Activated CD4-positive, CD25-positive, alpha-beta regulatory T cell treated with anti-CD3 and anti-CD28 coated beads, Interleukin-2, amount 50 U/mL, for 24 hours (primary cell): ENCODE measurements at places on chromosomes 2 and 18.

- ATAC-seq, result peak; percentile 38
Observed at GRCh38 chr2:204187229-204188083, 250.9 kb downstream of the ICOS start.

- ATAC-seq, result no peak
Observed at GRCh38 chr18:56019156-56019555, 431.2 kb upstream of the TCF4 start.

DNA sequence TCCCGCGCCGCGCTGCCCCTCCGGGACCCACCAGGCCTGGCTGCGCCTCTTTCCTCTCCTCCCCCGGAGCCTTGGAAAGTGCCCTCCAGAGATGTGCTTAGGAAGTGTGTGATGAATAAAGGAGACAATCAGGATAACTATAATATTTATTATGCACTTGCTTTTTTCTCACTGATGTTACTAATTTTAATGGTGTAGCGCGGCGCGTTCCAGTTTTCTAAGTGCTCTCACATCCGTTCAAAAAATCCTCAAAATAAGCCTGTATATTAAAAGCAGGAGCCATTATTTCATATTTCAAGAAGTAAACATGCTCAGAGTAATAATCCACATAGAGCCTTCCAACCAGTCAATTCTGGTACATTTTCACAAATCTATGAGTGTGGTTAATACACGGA is 941 bp upstream of the MPPE1 start:
- no peak for ATAC-seq

- no peak for ATAC-seq
Observed at GRCh38 chr2:25330937-25331336, 10.8 kb downstream of the DNMT3A start.

GRCh38 chr2:105539331-105539730 is 140.5 kb upstream of the FHL2 start:
- ATAC-seq, result no peak

- ATAC-seq, result no peak
Observed at GRCh38 chr2:218019411-218020060, 16.7 kb upstream of the TNS1 start.

DNA sequence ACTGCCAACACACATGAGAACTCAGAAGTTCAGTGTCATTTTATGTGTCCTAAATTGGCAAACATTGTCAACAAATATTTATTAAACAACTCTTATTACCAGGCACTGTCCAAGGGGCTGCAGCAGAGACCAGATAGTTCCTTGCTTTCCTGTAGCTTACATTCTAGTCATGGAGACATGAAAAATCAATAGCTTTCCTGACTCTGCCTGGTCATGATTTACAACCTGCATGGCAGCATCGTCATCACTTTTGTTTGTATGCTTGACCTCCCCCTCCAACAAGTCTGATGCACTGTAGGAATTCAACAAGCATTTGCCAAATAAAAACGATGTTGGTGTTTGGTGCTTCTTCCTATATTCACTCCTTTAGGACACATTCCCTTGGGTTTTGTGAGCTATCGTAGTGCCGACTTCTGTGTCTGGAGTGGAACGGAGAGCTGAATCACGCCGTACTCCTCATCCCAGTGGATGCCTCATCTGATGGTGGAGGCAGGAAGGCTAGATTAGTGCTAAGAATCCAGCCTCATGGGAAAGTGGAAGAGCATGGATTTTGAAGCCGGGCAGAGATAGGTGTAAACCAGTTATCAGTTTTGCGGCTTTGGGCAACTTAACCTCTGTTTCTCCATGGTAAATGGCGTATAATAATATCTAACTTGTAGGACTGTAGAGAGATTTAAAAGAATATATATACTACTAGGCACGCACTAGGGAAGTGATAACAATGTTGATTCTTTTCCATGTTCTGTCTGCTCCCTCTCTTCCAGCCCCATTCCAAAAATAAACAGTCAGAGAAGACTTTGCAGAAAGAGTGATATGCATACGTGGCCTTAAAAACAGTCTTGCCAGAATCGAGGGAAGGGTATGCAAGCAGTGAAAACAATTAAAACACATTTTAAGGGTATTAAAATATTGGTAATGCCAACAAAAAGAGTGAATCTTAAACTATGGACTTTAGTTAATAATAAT is 120.5 kb upstream of the ZFP36L2 start:
- ATAC-seq, result no peak

GRCh38 chr2:200300065-200300464 is 6.4 kb upstream of the SPATS2L start:
- ATAC-seq, result no peak

DNA sequence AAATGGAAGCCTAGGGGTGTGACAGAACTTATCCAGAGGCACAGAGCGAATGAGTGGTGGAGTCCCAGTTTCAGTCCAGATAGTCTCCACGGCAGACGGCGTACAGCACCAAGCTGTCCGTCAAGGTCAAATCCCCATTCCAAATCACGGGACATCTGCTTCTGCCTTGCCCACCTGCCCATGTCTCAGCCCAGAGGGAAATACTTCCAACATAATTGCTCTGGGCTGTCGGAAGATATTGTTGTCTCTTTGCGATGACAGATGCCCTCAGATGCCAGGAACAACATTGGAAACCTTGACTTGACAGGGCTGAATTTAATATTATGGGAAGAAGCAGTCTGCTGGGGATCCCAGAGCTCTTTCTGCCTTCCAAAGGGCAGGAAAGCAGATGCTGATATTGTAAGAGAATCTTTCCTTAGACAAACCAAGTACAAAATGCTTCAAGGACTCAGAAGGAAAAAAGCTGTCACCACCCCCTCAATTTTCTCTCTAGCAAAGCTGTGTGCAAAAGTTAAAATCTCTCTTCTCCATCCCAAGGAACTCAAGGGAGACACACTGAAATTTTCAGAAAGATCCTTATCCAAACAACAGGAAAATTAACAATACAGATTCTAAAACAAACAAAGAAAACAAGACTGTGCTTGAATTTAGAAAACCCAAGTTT is 364.0 kb downstream of the LRATD1 start:
- ATAC-seq, result no peak

DNA sequence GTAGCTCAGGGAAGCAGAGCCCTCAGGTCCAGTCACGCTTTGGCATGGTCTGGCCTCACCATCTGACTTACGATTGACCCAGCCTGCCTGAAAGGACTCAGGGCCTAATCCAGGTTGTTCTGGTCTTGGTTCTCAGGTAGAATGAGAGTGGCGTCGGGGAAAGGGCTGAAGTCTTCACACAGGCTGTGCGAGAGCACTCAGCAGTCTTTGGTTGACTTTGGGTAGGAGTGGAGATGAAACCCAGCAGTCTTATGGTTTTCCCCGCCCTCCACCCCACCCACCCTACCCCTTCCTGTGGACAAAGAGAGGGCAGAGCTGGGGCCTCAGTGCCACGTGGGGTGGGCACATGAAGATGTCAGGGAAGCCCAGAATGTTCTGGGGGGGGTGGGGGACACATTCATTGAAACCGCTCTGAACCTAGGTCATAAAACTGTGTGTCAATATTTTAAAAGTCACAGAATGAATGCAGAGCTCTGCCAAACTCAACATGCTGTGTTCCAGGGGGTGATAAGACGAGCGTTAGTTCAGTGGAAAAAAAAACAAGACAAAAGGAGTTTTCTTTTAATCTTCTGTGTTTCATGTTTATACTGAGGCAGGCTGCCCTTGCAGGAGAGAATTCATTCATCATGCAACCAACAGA is 58.6 kb upstream of the ALPP start:
- ATAC-seq, result no peak

GRCh38 chr2:58634653-58635370 is 393.7 kb upstream of the FANCL start:
- ATAC-seq, result no peak

GRCh38 chr2:119071476-119071875 is 87.1 kb downstream of the C1QL2 start:
- ATAC-seq, result no peak

DNA sequence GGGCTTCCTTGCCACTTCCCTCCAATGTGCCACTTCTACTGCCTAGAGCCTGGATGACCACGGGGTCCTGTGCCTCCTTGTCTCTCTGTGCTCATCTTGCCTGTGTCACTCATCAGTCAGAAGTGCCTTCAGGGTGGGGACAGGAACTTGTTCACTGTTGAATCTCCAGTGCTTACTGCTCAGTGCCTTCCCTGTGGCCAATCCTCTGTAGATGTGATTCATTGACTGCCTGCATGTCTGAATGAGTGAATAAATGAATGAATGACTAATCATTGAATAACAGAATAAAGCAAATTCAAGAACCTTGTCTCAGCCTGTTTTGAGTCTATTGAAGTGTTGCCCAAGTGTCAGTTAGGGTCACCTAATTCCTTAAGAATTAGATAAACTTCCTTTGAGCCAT is 42.3 kb upstream of the FAM136A start:
- no peak for ATAC-seq

GRCh38 chr18:24009651-24010333 is 4.8 kb upstream of the TTC39C start:
- ATAC-seq, result no peak

GRCh38 chr2:200077838-200078237 is 122.5 kb downstream of the MAIP1 start:
- ATAC-seq, result no peak

DNA sequence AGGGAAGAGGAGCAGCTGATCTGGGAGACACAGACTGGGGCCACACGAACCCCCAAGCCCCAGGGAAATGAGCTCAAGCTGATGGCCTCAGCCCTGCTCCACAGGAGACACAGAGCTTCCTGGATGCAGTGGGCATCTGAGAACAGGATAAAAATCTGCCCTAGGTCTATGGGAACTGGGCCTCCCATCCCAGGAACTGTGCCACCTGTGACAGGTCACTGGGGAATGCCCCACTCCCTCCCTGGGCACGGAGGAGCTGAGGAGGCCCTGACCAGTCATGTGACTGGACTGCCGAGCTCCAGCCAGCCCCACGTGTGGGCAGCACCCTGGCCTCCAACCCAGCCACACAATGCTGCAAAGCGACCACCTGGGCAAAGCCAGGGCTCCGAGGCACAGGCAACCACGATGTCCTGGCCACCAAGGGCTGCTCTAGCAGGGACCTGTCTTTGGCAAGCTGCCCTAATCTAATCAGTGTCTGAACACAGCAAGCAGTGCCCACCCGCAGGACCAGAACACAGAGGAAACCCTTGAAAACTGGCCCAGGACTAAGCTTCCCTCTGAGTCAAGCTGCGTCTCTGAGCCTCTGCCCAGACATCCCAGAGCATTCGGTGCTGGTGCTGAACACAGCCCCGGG is 57.8 kb upstream of the ID2 start:
- no peak for ATAC-seq
